ENCODE measurements at places on chromosomes 7 and 10.

- no peak for DNase-seq
Measured at GRCh38 chr10:104563548-104563947, 77.5 kb upstream of the SORCS3 start.

DNA sequence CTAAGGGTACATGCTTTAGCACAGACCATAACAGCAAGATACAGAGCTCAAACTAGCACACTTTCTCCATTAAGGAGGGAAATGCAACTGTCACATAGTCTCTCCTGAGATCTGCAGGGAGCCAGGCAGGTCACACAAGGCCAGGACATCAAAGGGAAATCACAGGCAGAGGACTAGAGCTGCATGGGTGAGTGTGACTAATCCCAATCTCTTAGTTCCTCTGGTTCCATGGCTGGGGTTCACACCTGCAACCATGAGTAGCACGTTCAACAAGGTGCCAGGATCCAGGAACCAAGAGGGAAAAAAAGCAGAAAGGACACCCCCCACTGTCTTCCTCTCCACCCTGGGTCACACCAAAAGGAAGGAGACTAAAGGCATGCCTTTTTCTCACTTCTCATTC is 296.5 kb upstream of the STEAP1 start:
- no peak for DNase-seq

- DNase-seq = no peak
Measured at GRCh38 chr10:97066877-97067555, 118.7 kb downstream of the SLIT1 start.

GRCh38 chr7:20785157-20786048 is 1.3 kb downstream of the SP8 start:
- DNase-seq = no peak

- no peak for DNase-seq
Measured at GRCh38 chr10:23448802-23449570, 10.1 kb downstream of the OTUD1 start.

DNA sequence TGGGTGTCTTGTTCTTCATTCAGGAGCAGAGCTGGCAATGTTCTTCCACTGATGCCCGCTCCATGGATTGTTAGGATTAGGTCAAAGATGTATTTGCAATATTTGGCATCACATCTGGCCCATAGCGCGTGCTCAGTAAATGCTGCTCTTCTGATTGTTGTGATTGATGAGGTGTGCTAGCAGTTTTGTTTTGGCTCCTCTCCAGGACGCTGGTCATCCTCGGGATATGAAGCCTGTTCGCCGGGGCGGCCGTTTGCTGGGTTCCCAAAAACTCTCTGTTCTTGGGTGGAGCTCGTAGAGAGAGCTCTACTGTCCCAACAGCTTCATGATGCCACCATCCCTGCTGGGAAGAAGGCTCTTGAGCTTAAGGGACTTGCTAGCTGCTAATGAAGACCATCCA is 96.9 kb downstream of the XRCC2 start:
- DNase-seq = no peak

GRCh38 chr7:153858355-153858754 is 193.8 kb upstream of the DPP6 start:
- peak; percentile 22 for DNase-seq

Measured in left renal pelvis (tissue), 4 donors.